Cardiac ventricle fibroblast (primary cell): ENCODE measurements at places on chromosomes 16 and 17. TPM values are rescaled to one million over a fixed set of nuclear protein-coding genes. Genes with fewer than 3 reads are reported as not detected.

FBXW10 gene
- 0.10 TPM in 1 of 2 replicates, not detected in the other for total RNA-seq

SLC38A8 gene
- not detected in 2 replicates for total RNA-seq

SHISA6 gene
- not detected in 2 replicates for total RNA-seq

IGFALS gene
- total RNA-seq: not detected in 2 replicates

EPX gene
- not detected in 2 replicates for total RNA-seq

CMTM1 gene
- 0.25 and 1.2 TPM in 2 replicates for total RNA-seq

RNF135 gene
- 17.0 and 20.2 TPM in 2 replicates for total RNA-seq
